ENCODE measurements at places on chromosomes 2 and 18.
A peak's percentile ranks its signal among the peaks of the same experiment; 100 is the strongest.

- DNase-seq = no peak
Measured at GRCh38 chr18:57121542-57122112, 25.3 kb upstream of the BOD1L2 start.

GRCh38 chr18:3055816-3056215 is 42.9 kb upstream of the LPIN2 start:
- no peak for DNase-seq

DNA sequence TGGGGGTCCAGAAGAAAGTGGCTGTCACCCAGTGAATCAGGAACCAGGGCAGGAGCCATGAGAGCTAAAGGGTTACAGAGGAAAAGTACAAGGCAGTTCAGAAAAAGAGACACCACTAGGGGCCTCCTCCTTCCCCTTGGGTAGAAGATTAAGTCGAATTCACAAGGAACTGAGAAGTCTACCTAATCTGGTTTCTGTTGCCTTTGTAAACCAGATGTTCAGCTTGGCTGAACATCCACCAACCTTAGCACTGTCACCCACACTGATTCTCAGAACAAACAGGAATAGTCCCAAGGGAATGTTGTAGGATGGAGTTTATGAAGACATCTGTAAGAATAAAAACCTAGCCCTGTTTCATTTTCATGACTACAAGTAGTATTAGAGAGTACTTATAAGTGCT is 90.4 kb upstream of the NOSTRIN start:
- DNase-seq = peak; percentile 37

GRCh38 chr18:54052732-54053429 is 171.6 kb downstream of the MBD2 start:
- no peak for DNase-seq

DNA sequence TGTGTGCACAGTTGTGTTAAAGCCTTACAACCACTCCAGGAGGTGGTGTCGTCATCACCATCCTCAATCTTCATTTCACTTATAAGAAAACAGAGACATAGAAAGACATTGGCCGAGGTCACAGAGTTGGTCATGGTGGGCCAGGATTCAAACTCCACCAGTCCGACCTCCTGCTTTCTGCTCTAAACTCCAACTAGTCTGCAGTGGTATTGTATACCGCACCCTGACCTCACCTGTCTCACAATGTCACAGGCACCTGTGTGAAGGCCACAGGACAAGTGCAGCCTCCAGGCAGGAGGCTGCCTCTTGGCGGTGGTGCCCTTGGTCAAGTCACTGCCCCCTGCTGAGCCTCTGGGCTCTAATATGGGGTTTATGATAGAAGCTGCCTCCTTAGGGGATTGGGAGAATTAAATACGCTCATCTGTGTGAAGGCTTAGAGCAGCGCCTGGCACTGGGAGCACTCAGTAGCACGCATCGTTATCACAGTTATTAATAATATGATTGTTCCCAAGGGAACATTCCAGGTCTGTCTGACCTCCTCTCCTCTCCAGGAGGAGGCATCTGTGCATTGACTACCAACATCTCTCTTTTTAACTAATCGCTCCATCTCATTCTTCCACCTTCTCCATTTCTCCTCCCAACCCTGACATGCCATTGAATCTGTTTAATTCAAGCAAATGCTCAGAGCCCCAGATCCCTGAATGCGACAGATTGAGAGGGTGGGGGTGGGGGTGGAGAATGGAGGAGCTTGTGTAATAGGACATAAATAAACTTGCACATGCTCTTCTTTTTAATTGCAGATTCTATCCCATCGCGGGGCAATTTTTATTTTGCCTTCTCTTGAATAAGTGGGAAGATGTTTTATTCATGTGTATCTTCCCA is 112.7 kb downstream of the MCFD2 start:
- DNase-seq = no peak

DNA sequence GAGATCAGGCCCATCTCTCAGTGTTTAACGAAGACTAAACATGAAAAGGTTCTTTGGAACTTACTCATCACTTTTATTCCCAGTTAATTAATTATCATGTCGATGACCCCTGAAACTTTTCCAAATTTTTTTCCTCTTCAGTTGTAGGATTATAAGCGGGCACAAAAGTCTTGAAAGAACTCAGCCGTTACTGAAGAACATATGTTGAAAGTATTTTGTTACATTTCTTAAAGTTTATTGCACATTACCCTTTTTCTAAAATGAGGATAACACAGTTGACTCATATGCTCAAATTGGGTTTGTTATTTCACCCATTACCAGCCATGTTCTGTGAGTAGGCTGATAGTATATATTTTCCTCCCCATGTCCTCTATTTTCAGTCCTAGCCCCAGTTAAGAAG is 75.9 kb upstream of the COL3A1 start:
- no peak for DNase-seq

GRCh38 chr2:239582476-239582875 is 181.7 kb upstream of the HDAC4 start:
- no peak for DNase-seq

DNA sequence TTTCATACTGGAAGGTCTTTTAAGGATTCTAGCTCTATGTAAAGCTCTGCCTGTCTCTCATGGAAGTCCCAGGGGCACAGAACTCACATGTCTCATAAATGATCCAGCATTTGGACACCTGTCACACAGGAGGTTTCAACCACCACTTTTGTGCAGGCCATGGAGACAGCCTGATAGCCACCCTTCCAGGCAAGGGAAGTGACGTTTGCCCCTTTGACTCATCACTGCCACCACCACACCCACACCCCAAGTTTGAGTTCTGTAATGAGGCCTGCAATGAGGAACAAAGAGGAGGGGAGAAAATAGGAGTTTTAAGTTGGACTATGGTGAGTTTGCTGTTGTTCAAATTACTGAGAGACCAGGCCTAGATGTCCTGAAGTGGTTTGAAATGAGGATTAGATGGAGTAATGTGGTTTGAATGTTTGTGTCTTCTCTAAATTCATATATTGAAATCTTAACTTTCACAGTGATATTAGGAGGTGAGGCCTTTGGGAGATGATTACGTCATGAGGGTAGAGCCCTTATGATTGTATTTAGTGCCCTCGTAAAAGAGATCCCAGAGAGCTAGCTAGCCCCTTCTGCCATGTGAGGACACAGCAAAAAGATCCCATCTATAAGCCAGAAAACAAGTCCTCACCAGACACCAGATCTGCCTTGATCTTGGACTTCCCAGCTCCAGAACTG is 175.3 kb upstream of the EPHA4 start:
- no peak for DNase-seq

GRCh38 chr18:10329101-10329500 is 125.3 kb upstream of the APCDD1 start:
- no peak for DNase-seq

DNA sequence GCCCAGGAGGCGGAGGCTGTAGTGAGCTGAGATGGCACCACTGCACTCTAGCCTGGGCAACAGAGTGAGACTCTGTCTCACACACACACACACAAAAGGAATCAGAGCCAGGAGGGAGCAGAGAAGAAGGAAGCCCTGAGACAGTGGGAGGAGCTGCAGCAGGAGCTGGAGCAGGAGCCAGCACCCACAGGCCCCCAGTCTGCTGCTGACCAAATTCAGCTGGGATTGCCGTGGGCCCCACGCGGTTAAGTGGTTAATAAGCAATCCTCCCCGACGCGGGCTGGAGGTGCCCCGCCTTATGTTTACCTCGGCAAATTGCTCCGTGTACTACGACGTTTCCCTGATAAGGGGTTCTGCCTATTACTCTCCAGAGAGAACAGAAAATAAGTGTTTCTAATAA is 265.3 kb downstream of the TWIST2 start:
- peak; percentile 4 for DNase-seq

- no peak for DNase-seq
Measured at GRCh38 chr2:115083225-115083624, 640.8 kb downstream of the DPP10 start.

GRCh38 chr2:20097889-20098714 is 46.7 kb upstream of the LAPTM4A start:
- DNase-seq = peak; percentile 82

GRCh38 chr2:16218161-16218560 is 277.8 kb downstream of the MYCN start:
- DNase-seq = no peak

GRCh38 chr2:192719629-192720028 is 524.9 kb upstream of the TMEFF2 start:
- DNase-seq = no peak

DNA sequence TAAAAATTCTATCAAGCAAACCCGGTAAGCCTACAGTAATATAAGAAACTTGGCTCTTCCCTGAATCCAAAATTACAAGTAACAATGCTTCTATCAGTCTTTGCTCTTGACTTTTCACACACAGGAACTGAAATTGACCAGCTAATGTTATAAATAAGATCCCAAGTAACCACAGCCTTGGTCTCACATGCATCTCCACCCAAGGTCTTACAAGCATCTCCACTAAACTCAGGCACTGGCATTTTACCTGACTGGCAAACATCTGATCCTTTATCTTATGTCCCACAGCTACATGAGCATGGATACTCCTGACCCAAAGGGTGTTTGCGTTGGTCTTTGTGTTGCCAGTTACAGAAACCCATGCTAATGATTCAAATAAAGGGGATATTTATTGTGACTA is 302.3 kb upstream of the EPHA4 start:
- no peak for DNase-seq

DNA sequence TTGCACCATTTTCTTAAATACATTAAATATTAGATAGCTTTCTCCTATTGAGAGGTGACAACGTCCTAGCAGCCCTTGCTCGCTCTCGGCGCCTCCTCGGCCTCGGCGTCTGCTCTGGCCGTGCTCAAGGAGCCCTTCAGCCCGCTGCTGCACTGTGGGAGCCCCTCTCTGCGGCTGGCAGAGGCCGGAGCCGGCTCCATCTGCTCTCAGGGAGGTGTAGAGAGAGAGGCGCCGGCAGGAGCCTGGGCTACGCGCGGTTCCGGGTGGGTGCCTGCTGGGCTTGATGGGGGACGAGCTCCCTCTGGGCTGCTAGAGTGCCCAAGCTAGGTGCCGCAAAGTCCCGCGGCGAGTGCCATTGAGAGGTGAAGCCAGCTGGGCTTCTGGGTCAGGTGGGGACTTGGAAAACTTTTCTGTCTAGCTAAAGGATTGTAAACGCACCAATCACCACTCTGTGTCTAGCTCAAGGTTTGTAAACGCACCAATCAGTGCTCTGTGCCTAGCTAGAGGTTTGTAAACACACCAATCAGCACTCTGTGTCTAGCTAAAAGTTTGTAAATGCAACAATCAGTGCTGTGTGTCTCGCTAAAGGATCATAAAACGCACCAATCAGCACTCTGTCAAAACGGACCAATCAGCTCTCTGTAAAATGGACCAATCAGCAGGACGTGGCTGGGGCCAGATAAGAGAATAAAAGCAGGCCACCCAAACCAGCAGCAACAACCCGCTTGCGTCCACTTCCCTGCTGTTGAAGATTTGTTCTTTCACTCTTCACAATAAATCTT is 3.1 kb downstream of the RPRD1A start:
- DNase-seq = no peak

DNA sequence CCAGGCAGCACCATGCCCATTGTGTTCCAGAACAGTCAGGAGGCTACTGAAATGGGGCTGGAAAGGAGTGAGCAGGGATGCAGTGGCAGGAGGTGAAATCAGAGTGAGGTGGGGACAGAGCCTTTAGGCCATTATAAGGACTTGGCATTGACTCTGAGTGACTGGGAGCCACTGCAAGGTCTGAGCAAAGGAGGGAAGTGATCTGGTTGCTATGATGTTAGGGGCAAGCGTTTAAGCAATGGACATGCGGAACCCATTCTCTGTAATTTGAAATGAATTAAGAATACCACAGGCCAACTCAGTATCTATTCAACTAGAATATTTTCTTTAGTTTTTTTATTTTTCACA is 98.2 kb downstream of the DPP4 start:
- DNase-seq = no peak

- DNase-seq = no peak
Measured at GRCh38 chr18:35189510-35189909, 51.3 kb upstream of the ZNF397 start.

DNA sequence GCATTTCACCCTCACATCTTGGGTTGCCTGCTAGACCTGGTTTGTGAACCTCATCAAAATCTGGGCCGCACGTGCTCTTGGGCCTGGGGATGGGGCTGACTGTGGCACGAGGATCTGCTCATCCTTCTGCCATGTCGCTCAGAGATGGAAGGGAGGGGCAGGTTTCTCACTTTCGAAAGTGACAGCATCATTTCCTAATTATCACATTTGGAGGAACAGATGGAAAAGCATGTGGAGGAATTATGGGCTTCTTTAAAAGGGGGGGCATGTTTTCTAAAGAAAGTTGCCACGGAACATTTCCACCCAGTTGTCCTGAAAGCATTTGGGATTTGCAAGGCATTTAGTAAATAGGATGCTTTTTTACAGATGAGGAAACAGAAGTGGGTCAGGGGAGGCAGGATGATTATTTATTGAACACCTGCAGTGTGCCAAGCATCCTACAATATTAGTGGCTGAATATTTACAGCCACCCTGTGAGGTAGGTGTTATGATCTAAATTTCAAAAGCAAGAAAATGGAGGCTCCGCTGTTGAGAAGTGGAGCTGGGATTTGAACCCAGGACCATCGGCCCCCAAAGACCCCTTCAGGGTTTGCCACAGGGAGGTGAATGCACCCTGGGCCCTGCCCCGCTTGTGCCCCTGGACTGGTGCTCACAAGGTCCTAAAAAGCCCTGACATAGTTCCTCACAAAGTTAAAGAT is 104.2 kb upstream of the MYCN start:
- DNase-seq = no peak

GRCh38 chr2:224565452-224566035 is 19.6 kb downstream of the CUL3 start:
- no peak for DNase-seq

- DNase-seq = no peak
Measured at GRCh38 chr2:226445216-226445861, 354.3 kb downstream of the IRS1 start.

All from inflammatory macrophage (primary cell).